NCI-H510A (cell line): ENCODE measurements at places on chromosomes 2 and 18.

DNA sequence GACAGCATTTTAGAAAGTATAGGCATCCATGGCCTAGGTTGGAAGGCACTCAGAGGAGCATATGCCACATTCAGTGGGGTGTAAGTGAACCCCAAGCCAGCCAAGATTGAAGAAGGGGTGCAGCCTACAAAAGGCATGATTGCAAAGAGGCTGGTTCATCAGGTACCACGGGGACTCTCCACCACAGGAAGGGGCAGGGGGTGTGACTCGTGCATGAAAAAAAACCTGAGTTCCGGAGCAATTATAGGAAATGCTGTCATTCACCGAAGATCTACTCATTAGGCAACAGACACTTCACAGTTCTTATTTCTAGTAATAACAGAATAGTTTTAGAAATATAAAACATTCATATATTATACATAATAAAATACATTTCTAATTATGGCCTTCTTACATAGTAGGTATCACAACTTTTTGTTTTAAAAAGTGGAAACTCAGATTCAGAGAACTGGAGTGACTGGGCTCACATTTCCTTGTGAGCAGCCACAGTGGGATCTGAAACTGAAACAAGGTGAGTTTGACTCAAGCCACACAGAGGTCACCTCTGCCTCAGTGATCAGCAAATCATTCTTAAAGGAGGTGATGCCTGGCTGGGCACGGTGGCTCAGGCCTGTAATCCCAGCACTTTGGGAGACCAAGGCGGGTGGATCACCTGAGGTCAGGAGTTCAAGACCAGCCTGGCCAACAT is 188.4 kb upstream of the GYPC start:
- no peak for DNase-seq

DNA sequence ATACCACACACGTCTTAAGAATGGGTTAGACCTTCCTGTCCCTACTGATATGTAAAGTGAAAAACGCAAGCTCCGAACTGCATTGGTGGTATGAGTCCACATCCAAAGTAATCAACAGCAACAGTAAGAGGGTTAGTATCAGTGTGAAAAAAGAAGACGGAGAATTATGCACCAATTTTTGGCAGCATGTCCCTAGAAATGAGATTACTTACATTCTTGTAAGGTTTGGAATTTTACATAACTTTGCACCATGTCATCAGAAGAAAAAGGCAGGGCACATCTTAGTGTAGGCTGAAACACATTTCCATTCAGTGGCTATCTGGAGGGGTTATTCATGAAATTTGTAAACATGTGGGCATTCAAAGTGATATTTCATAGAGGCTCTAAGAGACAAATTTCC is 88.2 kb downstream of the LONRF2 start:
- no peak for DNase-seq

- no peak for DNase-seq
Observed at GRCh38 chr2:237345891-237346640, 67.9 kb downstream of the COL6A3 start.

GRCh38 chr2:118856978-118857676 is 9.7 kb upstream of the EN1 start:
- DNase-seq = no peak

GRCh38 chr18:62524440-62525200 is 1.8 kb downstream of the ZCCHC2 start:
- peak; percentile 47 for DNase-seq

DNA sequence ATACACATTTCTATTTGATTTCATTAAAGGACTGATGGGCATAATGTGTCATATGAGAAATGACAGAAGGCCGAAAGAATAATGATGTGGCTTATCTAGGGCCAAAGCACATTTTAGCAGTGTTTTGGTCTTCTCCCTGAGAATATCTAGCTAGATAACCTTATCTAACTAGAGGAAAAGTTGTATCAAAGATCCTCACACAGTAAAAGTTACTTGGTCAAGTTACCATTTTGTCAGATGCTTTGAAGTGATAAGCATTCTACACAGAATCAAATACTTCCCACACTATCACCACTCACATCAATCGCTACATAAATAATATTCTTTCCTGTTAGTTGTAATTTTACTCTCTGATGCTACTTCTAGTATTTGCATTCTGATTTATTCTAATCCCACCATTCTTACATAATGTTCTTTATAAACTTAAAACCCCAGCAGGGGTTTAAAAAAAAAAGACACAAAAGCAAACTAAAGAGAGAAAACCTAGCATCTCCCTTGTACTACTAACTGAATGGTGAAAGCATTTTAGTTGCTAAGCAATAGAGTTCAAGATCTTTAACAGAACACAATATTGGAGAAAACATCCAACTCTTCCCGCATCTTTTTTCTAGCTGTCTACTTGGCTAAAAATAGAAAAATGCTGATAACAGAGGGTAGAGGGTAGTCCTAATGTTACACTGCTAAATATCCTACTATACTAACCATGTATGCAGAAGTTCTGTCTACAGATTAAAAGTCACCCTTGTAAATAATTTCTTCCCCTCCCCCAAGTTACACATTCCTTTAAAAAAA is 8.0 kb downstream of the XPO1 start:
- DNase-seq = no peak

DNA sequence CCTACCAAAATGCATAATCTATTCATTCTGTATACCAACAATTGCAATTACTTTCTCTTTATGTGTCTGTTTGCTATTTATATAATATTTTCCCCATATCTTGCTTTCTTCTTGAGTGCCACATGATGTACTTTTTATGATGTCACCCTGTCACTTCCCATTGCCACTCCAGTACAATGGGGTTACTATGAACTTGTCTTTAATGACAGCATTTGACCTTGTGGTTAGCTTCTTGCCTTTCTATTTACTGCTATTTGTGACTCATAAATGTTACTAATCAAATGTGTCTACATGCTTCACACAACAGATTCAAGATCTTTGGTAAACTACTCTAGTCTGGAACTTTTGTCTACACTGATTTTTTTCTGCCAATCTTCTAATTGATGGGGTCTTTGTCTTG is 486.3 kb downstream of the NR4A2 start:
- no peak for DNase-seq

DNA sequence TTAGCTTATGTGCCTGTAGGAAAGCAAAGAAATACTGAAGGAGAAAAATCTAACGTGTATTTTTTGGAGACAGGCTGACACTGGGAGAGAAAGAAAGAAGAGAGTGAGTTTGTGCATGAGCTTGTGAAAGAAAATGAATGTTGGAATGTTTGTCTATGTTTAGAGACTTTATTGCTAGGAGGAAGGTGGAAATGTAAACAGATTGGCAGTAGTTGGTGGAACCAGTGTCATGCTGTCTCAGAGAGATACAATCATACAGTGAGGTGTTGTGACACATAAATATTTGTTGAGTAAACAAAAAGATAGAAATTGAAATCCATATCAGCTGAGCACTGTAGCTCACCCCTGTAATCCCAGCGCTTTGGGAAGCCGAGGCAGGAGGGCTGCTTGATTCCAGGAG is 222.2 kb upstream of the MEIS1 start:
- DNase-seq = no peak

GRCh38 chr2:231362555-231363184 is 32.8 kb upstream of the B3GNT7 start:
- no peak for DNase-seq

- no peak for DNase-seq
Observed at GRCh38 chr2:212832211-212833195, 293.9 kb upstream of the ERBB4 start.

GRCh38 chr2:141517180-141517851 is 613.5 kb downstream of the LRP1B start:
- DNase-seq = no peak

DNA sequence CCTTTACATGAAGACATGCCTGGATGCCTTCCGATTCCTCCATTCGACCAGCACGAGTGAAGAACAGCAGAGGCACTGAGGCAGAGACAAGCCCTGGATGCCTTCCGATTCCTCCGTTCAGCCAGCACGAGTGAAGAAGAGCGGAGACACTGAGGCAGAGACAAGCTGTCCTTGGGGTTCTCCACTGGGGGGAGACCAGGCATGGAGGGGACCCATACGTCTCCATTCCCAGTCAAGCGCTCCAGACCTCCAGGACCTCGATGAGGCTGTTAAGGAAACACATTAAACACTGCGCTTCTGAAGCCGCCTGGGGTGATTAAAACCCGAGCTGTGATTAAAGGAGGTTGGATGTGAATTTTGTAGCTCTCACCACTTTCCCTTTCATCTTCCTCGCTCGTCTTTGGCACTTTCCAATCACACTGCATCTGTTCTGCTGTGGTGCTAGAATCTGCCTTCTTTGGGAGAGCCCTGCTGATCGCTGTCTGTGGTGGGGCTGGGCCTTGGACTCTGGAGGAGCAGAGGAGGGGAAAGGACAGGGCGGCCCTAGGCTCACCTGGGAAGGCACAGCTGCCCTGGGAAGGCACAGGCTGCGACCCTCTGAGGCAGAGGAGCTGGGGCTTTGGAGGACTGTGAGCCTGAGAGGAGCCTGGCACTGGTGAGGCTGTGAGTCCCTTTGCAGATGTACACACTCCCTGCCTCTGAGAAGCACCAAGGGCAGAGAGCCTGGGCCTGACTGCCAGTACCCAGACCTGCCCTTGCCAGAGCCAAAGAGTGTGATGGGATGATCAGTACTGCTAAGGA is 463.1 kb upstream of the HS6ST1 start:
- no peak for DNase-seq

GRCh38 chr2:224691563-224691962 is 24.6 kb downstream of the CCDC195 start:
- DNase-seq = no peak

DNA sequence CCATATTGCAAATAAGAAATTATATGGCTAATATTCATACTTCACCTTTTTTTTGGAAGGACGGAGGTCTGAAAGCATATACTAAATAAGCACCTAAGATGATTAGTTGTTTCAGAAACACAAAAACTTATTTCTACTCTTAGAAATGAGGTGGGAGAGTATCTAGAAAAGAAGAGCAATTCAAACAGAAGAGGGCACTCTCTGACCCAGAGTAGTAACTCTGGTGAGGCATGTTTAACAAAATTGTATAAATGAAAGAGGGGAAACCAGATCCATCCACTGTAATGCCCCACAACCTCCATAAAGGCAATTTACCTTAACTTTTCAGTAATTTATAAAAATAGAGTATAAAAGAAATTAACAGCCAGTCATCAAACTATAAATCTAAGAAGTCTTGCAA is 669.6 kb upstream of the VRK2 start:
- no peak for DNase-seq

DNA sequence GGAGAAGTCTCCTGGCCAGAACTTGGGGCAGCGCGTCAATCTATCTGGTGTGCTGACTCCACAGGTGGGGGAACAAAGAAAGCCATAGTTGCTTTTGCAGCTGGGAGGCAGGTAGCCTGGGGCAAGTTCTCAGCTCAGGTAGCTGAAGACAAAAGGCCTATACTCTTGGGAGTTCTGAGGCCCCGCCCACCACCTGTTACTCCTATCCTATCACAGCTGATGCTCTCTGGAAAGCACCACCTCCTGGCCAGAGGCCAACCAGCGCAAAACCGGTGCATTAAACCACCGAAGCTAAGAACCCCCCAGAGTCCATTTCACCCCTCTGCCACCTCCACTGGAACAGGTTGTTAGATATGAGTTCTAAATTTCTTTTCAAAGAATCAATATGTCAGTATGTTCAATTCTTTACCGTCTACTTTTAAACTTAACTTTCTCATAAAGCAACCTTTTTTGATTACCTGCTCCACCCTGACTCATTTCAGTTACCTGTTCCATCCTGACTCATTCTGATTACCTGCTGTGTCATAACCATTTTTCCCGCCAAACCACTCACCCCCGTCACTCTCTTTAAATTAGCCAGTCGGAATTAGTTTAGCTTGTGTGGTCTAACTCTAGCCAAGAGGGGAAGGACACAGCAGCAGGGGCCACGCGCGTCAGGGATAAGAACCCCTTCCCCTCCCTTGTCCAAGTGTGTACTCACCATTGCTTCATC is 43.4 kb downstream of the UPP2 start:
- no peak for DNase-seq

- no peak for DNase-seq
Observed at GRCh38 chr18:70151614-70152013, 53.9 kb downstream of the RTTN start.

GRCh38 chr2:69465513-69466456 is 28.6 kb upstream of the NFU1 start:
- DNase-seq = no peak

GRCh38 chr2:133843091-133843490 is 274.8 kb upstream of the NCKAP5 start:
- DNase-seq = no peak

DNA sequence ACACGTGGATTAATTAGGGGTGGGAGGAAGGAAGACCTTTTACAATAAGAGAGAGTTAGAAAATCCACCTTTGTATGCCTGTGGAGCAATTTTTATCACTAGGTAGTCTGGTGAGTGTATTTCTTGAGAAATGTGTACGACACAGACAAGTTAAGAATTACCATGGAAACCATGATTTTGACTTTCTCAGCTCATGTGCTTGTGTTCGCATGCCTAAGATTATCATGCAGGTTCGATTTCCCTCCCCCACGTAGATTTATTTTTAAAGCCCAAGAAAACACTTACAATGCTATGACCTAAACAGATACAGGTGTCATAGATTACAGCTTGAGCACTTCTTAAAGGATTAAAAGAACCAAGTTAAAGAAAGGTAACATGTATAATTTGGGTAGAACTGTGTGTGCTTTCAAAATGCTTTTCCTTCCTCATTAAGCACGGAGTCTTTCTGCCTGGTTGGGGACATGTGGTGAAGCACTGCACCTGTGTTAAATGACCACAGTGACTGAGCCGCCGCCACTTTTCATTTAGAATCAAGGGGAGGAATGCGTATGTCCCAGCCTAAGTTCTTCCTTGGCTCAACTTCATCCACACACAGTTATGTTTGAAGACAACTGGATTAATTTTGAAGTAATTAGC is 16.6 kb downstream of the SERTAD2 start:
- DNase-seq = no peak

DNA sequence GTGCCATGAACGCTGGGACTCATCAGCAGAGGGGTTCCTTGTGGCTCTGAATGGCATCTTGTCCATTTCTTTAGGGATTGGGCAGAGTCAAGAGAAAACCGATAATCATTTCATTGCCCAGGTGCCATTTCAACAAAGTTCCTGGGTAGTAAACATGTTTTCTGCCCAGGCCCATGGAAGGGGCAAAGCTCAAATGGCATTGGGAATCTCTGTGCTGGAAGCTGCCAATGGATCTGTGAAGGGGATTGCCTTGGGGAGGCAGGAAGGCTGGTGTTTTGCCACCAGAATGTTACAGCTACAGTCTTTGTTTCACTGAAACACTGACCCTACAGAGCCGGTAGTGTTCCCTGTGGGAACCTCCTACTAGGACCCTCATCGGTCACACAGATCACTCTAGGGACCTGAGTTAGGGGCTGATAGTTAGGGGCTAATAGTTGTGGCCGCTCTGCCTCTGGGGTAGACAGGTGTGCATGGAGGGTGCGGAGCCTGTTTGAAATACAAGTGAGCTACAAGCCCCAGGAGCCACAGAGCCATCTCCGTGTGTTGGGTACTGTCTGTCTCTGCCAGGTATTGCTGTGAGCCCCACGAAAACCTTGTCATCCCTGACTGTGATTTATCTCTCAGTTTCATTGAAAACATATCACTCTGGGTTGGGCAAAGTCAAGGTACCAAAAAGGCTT is 224.4 kb upstream of the COPS8 start:
- DNase-seq = no peak

GRCh38 chr2:210655229-210655975 is 99.0 kb downstream of the CPS1 start:
- no peak for DNase-seq
